ENCODE measurements at places on chromosomes 6 and 20. TPM values are rescaled to one million over a fixed set of nuclear protein-coding genes. Genes with fewer than 3 reads are reported as not detected.

- no peak for DNase-seq
Observed at GRCh38 chr6:84061613-84062398, 28.2 kb downstream of the MRAP2 start.

Gene FERMT1
- total RNA-seq, result 33.0 TPM

Gene TRIM31
- 0.29 TPM for total RNA-seq

Gene KIF6
- 0.10 TPM for total RNA-seq

DNA sequence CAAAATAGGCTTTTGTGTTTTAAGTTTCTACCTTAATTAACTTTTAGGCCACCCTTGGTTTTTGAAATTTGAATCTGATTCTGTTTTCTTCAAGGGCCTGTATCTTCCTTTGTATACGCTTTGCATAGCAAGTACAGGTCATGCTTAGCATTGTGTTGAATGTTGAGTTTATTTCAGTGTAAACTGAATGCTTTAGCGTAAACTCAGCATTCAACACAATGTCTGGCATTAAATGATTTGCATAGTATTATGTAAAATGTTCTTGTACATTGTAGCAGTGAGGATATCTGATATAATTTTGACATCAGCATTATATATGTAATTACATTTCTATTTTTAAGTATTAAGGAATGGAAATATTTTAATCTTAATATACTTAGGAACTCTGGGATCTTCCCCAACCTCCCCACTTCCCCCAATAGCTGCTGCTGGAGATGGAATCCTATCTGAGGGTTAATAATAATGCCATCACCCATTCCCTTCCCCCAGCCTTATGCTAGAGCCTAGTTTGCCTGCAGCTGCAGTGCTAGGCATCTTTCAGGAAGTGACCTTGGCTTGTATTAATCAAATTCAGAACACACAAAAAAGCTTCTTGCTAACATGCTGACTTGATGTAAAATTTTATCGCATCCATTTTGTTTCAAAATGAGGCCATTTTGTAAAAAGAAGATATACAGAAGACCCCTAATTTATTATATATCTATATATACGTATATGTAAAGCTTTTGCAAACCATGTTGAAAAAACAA, 73.1 kb downstream of the NCOA3 start:
- DNase-seq, result no peak
